ENCODE measurements at places on chromosomes 6 and 20.
A peak's percentile ranks its signal among the peaks of the same experiment; 100 is the strongest.

DNA sequence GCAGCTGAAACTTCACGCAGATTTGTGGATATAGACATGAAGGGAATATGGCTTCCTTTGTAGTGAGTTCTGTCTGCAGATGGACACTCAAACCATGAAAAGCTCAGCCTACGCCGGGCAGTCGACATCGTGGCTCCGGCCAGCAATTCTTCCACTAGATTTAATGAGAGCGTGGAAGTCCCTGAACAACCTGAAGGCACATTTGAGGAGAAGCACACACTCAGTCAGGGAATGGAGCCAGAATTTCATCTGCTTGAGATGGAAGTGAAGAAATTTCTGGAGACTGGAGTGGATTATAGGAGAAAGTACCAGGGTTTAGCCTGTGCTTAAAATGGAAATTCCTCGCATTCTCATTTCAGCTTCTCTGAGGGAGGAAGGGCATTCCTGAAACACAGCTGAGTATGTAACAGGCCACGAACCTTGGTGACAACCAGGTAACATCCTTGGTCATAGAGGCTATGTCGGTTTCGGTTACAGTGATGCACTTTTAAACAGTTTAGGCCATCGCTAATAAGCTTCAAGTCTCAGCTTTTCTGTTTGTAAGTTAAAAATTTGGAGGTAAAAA is 80.5 kb upstream of the AGPAT4 start:
- no peak overlapping the region for H3K4me3 ChIP-seq
- H3K27ac ChIP-seq, result no peak overlapping the region
- no peak for DNase-seq
- H3K36me3 ChIP-seq, result no peaks in the 10 kb centered on the region
- peaks cover 27% of the 10 kb centered on the region for H3K4me1 ChIP-seq

GRCh38 chr20:12581644-12582289 is 427.0 kb upstream of the SPTLC3 start:
- peaks cover 25% of the 10 kb centered on the region for H3K36me3 ChIP-seq
- no peak overlapping the region for H3K4me3 ChIP-seq
- H3K27ac ChIP-seq, result no peak overlapping the region
- no peak for DNase-seq
- H3K4me1 ChIP-seq, result no peaks in the 10 kb centered on the region

- H3K4me1 ChIP-seq, result peaks cover 20% of the 10 kb centered on the region
Measured at GRCh38 chr6:31585491-31585890, 586 bp upstream of the LST1 start.

GRCh38 chr6:6704103-6705060 is 115.9 kb downstream of the LY86 start:
- H3K4me1 ChIP-seq, result peaks cover 8% of the 10 kb centered on the region
- no peak for DNase-seq
- H3K36me3 ChIP-seq, result no peaks in the 10 kb centered on the region
- no peaks in the 10 kb centered on the region for H3K27me3 ChIP-seq
- no peak overlapping the region for H3K27ac ChIP-seq
- no peak overlapping the region for H3K4me3 ChIP-seq

DNA sequence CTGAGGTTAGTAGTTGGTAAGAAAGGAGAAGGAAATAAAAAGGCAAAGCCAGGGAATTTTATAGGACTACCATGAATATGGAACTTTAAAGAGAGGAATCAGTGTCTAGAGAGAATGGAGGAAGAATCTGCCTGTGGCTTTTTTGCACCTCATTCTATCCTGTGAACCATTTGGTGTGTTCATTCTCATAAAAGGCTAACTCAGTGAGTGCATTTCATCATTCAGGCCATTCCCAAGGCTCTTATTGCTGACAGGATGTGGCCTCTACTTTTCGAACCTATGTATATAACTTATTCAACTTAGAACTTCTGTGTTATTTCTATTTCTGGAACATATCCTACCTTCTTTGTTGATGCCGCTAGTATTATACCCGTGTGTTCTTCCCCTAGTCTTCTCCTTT is 27.1 kb downstream of the HSF2 start:
- H3K27me3 ChIP-seq, result no peaks in the 10 kb centered on the region
- no peak overlapping the region for H3K27ac ChIP-seq
- H3K36me3 ChIP-seq, result peaks cover 14% of the 10 kb centered on the region
- DNase-seq, result no peak
- no peaks in the 10 kb centered on the region for H3K4me1 ChIP-seq
- no peak overlapping the region for H3K4me3 ChIP-seq

DNA sequence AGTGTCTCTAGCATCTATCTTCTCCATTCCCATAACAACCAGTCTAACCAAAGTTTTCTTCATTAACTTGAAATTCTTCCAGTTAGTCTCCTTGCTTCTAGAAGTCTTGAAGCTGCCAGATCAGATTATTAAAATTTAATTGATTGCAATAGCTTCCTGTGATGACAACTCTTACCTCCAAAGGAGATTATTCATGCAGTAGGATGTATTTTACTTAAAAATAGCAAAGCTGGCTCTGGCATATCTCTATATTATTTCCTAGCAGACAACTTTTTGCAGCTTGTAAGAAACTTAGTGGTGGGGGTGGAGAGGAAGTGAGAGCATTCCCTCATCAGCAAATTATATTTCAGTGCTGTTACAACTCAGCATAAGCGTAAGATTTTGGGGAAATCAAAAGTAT is 290.4 kb downstream of the GRIK2 start:
- no peak overlapping the region for H3K27ac ChIP-seq
- H3K27me3 ChIP-seq, result no peaks in the 10 kb centered on the region
- H3K36me3 ChIP-seq, result no peaks in the 10 kb centered on the region
- no peak for DNase-seq
- H3K4me3 ChIP-seq, result no peak overlapping the region

DNA sequence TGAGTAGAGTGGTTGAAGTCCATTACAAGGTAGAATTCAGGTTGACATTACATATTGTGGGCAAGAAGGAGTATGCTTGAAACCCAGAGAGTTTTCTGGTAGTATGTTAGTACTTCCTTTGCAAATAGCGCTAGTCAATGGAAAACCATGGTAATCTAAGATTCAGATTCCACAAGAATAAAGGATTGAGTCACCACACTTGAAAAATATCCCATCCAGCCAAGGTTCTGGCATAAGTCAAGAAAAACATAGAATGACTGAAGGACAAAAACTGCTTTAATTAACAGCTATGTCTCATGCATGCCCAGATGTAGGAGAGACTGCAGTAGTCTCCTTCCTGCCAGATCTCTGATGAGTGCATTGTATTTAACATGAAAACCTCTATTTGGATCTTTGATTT is 469.8 kb downstream of the BMP2 start:
- H3K4me1 ChIP-seq, result no peaks in the 10 kb centered on the region
- H3K4me3 ChIP-seq, result no peak overlapping the region
- H3K27me3 ChIP-seq, result no peaks in the 10 kb centered on the region

GRCh38 chr20:32354592-32355416 is 3.3 kb upstream of the ASXL1 start:
- H3K27ac ChIP-seq, result no peak overlapping the region
- H3K27me3 ChIP-seq, result peaks cover 47% of the 10 kb centered on the region
- DNase-seq, result no peak
- peaks cover 11% of the 10 kb centered on the region for H3K4me1 ChIP-seq

DNA sequence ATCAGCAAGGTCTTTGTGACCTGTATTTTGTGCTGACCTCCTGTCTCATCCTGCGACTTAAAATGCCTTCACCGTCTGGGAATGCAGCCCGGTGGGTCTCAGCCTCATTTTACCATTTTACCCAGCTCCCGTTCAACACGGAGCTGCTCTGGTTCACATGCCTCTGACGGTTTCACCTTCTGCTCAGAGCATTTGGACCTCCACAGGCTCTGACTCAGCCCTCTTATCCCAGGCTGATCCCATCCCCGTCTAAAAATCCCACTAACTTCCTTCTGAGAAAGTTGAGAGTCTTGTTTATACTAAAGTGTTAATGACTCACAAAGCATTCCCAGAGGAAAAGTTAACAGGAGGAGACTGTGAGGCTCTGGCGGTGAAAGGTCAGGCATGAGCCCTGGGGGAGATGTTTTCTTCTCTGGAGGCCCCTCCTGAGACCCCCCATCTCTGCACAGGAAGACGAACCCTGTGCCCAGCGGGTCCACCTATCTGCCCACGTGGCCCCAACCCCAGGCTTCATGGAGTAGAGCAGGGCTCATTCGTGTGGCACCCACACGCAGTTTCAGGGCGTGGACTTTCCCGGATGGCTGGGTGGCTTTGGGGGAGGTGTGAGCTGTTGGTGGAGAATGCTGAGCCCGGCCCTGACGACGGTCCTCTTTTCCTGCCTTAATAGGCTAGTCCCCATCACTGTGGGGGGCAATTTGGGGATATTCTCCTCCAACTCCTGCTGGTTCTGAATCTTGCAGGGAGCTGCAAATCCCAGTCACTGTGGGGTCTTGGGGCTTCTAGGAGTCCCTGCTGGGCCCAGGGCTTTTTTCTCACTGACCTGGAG is 3.3 kb upstream of the BIRC7 start:
- H3K4me3 ChIP-seq, result no peak overlapping the region
- DNase-seq, result no peak
- peaks cover 34% of the 10 kb centered on the region for H3K4me1 ChIP-seq
- H3K27ac ChIP-seq, result no peak overlapping the region
- peaks cover 11% of the 10 kb centered on the region for H3K27me3 ChIP-seq
- H3K36me3 ChIP-seq, result no peaks in the 10 kb centered on the region

- H3K27me3 ChIP-seq, result no peaks in the 10 kb centered on the region
- peaks cover 45% of the 10 kb centered on the region for H3K4me1 ChIP-seq
- H3K36me3 ChIP-seq, result no peaks in the 10 kb centered on the region
- peak overlapping the region; percentile 80 for H3K4me3 ChIP-seq
Measured at GRCh38 chr20:9068233-9068801, 570 bp upstream of the PLCB4 start.

GRCh38 chr6:21208081-21208795 is 385.3 kb upstream of the SOX4 start:
- DNase-seq, result no peak
- no peaks in the 10 kb centered on the region for H3K27me3 ChIP-seq
- peaks cover 15% of the 10 kb centered on the region for H3K36me3 ChIP-seq
- no peak overlapping the region for H3K27ac ChIP-seq

DNA sequence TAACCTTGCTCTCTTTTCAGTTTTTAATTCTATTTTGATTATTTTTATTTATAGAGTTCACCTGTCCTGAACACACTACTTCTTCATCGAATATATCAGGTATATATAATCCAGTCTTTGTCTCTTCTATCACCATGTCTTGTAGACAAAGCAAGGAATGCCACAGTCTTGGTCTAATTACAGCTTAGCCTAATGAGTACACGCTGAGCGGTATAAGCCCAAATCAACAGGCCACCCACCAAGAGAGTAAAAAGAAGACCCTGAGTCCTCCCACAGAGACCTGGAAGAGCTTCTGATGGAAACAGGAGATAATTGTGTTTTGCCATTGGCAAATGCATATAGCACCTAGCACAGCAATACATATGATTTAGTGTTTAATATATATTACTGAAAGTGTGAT is 68.7 kb upstream of the TCF21 start:
- H3K4me1 ChIP-seq, result 0 out of 2 replicates have a peak, but pooled peaks cover 4% of the 10 kb centered on the region
- 0 out of 2 replicates have a peak, but pooled peaks cover 2% of the 10 kb centered on the region for H3K36me3 ChIP-seq
- no peak overlapping the region for H3K27ac ChIP-seq

DNA sequence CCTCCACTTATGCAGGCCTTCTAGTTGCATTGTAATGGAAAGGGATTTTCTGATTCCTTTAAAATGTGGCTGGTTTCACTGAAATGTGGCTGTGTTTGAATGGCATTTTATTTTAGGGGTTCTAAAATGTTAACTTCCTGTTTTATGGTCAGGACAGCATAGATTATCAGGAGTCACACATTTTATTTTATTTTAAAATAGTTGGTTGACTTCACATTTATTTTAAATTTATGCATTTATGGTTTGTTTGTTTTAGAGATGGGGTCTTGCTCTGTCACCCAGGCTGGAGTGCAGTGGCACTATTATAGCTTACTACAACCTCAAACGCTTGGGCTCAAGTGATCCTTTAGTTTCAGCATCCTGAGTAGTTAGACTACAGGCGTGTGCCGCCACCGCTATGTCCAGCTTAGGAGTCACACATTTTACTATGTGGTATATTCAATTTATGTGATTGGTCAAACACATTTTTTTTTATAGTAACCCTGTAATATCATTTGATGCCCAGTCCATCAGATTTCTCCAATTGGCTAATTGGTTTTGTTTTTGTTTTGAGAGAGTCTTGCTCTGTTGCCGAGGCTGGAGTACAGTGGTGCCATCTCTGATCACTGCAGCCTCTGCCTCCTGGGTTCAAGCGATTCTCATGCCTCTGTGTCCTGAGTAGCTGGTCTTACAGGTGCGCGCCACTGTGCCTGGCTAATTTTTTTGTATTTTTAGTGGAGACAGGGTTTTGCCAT is 2.3 kb downstream of the DTD1 start:
- no peaks in the 10 kb centered on the region for H3K36me3 ChIP-seq
- peak overlapping the region; percentile 97 for H3K27ac ChIP-seq
- peaks cover 40% of the 10 kb centered on the region for H3K4me1 ChIP-seq
- H3K27me3 ChIP-seq, result no peaks in the 10 kb centered on the region
- peak overlapping the region; percentile 83 for H3K4me3 ChIP-seq

GRCh38 chr6:157840776-157841175 is 17.7 kb downstream of the SNX9 start:
- H3K4me1 ChIP-seq, result peaks cover 82% of the 10 kb centered on the region
- H3K27me3 ChIP-seq, result no peaks in the 10 kb centered on the region
- 0 out of 2 replicates have a peak overlapping the region, but pooled peaks have one; percentile 28 for H3K27ac ChIP-seq
- DNase-seq, result no peak

GRCh38 chr6:43455531-43456428 is at the start of gene DLK2:
DLK2 (minus strand) TSS chr6:43455548; CDS start chr6:43454825, 723 bp downstream.
- H3K36me3 ChIP-seq, result no peaks in the 10 kb centered on the region
- H3K27ac ChIP-seq, result no peak within 1 kb of the TSS
- DNase-seq, result peak; percentile 23

- H3K36me3 ChIP-seq, result 0 out of 2 replicates have a peak, but pooled peaks cover 3% of the 10 kb centered on the region
- no peak overlapping the region for H3K27ac ChIP-seq
- H3K4me1 ChIP-seq, result no peaks in the 10 kb centered on the region
- H3K4me3 ChIP-seq, result no peak overlapping the region
- peaks cover 6% of the 10 kb centered on the region for H3K27me3 ChIP-seq
Measured at GRCh38 chr6:160330619-160331018, 17.6 kb upstream of the SLC22A3 start.

GRCh38 chr6:66538551-66539135 is 831.6 kb upstream of the EYS start:
- peaks cover 2% of the 10 kb centered on the region for H3K27me3 ChIP-seq
- no peak for DNase-seq
- peaks cover 16% of the 10 kb centered on the region for H3K36me3 ChIP-seq
- no peak overlapping the region for H3K27ac ChIP-seq
- H3K4me3 ChIP-seq, result no peak overlapping the region

DNA sequence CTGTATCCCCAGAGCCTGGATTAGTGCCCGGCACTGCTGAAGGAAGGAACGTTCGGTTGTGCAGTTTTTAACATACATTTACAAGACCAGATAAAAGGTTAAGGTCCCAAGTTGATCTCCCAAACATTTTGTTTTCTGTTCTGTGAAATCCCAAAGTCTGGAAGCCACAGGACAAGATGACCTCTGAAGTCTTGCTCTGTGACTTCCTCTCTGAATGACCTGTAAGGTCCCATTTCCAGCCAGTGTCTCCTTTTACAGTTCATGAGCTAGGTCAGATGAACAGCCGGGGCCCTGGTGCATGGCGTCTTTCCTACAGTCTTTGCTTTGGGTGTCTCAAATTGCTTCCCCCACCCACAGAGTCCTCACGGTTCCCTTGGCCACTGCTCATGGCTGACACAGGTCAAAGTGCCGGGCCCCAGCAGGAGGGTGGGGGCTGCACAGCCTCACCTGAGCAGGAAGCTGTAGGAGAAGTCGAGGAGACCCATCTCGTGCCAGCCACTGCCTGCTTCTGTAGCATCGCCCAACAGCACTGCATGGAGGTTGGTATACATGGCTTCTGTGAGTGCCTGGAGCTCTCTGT is 24.0 kb downstream of the PTGIS start:
- H3K27me3 ChIP-seq, result no peaks in the 10 kb centered on the region
- no peak overlapping the region for H3K4me3 ChIP-seq
- peaks cover 3% of the 10 kb centered on the region for H3K4me1 ChIP-seq
- peaks cover 39% of the 10 kb centered on the region for H3K36me3 ChIP-seq
- H3K27ac ChIP-seq, result no peak overlapping the region
